PC-9 (cell line): ENCODE measurements at places on chromosomes 12 and 14. TPM values are rescaled to one million over a fixed set of nuclear protein-coding genes. Genes with fewer than 3 reads are reported as not detected.

The TMEM63C gene
- total RNA-seq, result 2.1 and 2.2 TPM in 2 replicates

The HOXC10 gene
- total RNA-seq, result 1.1 and 1.4 TPM in 2 replicates

The EID3 gene
- total RNA-seq, result 42.4 and 47.4 TPM in 2 replicates

The KRT71 gene
- total RNA-seq, result not detected in 2 replicates

The PLEKHG7 gene
- not detected in 2 replicates for total RNA-seq

The KCNH3 gene
- total RNA-seq, result not detected in 2 replicates

The PAPOLA gene
- 59.5 and 68.4 TPM in 2 replicates for total RNA-seq

The PLA2G1B gene
- total RNA-seq, result not detected in 2 replicates

The IL26 gene
- total RNA-seq, result not detected in 2 replicates

The LRP1-AS gene
- total RNA-seq, result not detected in 2 replicates

The SLC7A8 gene
- total RNA-seq, result 2.0 and 3.6 TPM in 2 replicates

The TMEM30B gene
- total RNA-seq, result 15.2 and 19.6 TPM in 2 replicates

The ITGB7 gene
- 2.4 and 3.3 TPM in 2 replicates for total RNA-seq

The SOX5 gene
- total RNA-seq, result not detected in 2 replicates

The SDS gene
- not detected in 2 replicates for total RNA-seq

The CYP46A1 gene
- total RNA-seq, result not detected in 2 replicates

The CISTR gene
- total RNA-seq, result not detected in 2 replicates

The IFNG-AS1 gene
- total RNA-seq, result not detected in 2 replicates

The RNASE7 gene
- not detected in 2 replicates for total RNA-seq

The CCDC63 gene
- total RNA-seq, result not detected in 2 replicates

The RNASE3 gene
- total RNA-seq, result not detected in 2 replicates

The OTUB2 gene
- 0.43 and 0.55 TPM in 2 replicates for total RNA-seq

The TMEM233 gene
- total RNA-seq, result not detected in 2 replicates

The KRT78 gene
- total RNA-seq, result 1.5 and 1.7 TPM in 2 replicates

The TEDC1 gene
- 21.2 and 31.9 TPM in 2 replicates for total RNA-seq

The TRIAP1 gene
- total RNA-seq, result 23.5 and 27.5 TPM in 2 replicates

The LIN7A gene
- total RNA-seq, result not detected in 2 replicates

The NUAK1 gene
- total RNA-seq, result 7.9 and 8.3 TPM in 2 replicates

The MYF5 gene
- not detected in 2 replicates for total RNA-seq

The TRHDE gene
- 0.15 and 0.74 TPM in 2 replicates for total RNA-seq

The RFX4 gene
- not detected in 2 replicates for total RNA-seq

The SBNO1 gene
- 31.9 and 43.1 TPM in 2 replicates for total RNA-seq

The TMTC1 gene
- 3.1 and 4.8 TPM in 2 replicates for total RNA-seq

The FOXG1 gene
- total RNA-seq, result not detected in 2 replicates

The SINHCAF gene
- total RNA-seq, result 146 and 152 TPM in 2 replicates

The ST8SIA1 gene
- 2.4 and 3.1 TPM in 2 replicates for total RNA-seq
